ENCODE measurements at places on chromosomes 1 and 21.

- DNase-seq, result no peak
Measured at GRCh38 chr1:178503849-178504248, 7.1 kb upstream of the CLEC20A start.

GRCh38 chr1:33332357-33332789 lies 11.5 kb upstream of the A3GALT2 start:
- no peak for DNase-seq

DNA sequence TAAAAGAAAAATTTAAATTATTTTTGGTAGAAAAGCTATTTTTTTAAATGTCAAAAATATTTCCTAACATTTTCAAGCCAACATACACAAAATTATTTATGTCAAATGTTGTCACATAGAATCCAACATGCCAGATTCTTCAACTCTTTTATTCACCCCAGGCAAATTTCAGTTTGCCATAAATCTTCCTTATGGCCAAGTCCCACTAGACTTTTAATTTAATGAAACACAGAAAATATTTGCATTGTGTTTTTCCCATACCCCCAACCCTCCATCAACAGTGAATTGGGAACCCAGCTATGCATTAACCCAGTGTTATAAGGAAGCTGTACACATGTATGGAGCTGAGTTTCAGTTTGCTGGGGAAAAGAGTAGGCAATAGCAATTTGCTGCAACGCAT lies 41.4 kb downstream of the DUSP10 start:
- no peak for DNase-seq

GRCh38 chr1:225746361-225747179 lies 31.1 kb upstream of the SRP9 start:
- DNase-seq, result no peak

DNA sequence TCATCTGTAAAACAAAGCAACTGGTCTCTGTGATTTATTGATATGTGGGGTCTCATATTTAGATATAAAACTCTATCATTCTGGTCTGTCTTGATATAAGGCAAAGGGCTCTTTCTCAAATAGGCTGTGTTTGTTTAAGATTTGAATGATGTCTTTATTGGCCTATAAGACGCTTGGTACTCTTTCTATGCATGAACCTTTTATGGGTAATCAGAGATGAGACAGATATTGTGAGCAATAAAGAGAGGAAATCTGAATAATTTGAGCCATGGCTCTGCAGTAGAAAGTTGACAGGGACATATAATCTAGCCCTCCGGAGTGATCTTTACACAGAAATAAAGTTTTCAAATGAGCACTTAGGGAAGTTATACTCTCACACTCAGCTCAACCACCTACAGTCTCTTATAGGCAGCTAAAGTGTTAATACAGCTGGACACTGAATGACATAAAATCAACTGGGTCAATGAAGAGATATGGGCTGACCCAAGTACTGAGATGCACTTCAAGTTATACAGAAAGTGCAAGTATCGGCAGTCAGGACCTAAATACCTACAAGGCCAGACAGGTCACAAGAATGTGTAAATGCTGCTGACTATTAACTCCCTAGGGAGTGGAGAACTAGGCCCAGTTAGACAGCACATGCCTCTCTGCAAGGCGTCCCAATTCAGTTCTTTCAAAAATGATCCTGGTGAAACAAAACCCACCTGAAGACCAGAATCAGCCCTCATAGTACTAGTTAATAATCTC lies 111.0 kb downstream of the PTPN14 start:
- DNase-seq, result no peak

DNA sequence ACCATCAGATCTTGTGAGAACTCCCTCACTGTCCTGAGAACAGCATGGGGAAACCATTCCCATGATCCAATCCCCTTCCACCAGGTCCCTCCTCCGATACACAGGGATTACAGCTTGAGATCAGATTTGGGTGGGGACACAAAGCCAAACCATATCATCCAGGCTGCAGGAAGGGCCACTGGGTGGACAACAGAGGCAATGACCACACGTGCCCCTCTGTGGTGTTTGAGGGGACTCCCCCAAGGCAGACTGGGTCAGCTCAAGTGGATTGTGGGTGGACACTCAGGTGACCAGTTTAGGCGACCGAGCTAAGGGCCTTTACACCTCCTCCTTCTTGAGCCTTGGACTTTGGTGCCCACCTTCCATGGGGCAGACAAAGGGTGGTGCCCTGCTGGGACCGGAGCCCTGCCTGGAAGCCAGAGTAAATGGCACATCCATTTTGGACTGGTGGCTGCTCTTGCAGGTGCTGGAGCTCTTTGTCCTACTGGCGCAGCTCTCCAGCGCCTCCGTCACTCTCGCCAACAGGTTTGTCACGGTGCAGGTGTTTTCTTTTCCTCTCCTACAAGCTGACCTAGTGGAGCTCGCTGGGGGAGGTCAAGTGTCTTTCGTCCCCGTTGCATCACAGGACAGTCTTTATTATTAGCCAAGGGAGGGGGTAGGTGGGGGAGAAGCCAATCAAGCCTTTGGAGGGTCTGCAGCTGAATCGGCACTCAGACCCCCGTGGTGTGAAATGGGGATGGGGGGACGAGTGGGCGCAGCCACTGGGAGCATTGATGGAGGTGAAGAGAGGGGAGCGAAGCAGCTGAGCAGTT lies 37.6 kb downstream of the CRYAA start:
- DNase-seq, result no peak

DNA sequence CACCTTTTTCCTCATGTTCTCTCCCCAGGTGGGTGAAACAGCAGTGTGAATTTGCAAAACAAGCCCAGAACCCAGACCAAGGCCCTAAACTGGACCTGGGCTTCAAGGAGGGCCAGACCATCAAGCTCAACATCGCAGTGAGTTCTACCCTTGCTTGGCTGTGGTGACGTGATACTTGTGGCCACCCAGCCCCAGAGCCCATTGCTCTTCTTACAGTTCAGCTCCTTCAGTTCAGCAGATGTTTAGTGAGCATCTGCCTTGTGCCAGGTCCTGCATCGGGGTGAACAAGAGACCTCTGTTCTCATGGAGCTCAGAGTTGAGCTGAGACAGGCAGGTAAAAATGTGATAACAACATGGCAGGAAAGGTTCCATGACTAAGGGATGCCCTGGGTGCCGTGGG lies 8.5 kb downstream of the NECAP2 start:
- no peak for DNase-seq

DNA sequence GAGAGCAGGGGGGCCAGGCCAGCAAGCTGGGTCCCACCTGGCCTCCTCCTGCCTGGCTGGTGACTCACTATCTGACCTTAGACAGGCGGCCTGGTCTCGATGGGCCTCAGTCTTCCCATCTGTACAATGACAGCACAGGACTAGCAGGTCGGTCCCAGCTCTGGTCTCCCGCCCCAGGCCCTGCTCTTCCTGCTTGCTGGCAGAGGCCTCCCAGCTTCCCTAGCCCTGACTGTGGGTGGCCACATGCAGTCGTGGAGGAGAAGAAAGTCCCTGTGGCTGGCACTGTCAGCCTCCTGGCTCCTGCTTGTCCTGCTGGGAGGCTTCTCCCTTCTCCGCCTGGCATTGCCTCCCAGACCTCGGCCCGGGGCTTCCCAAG lies 817 bp downstream of the EXTL1 start:
- no peak for DNase-seq

DNA sequence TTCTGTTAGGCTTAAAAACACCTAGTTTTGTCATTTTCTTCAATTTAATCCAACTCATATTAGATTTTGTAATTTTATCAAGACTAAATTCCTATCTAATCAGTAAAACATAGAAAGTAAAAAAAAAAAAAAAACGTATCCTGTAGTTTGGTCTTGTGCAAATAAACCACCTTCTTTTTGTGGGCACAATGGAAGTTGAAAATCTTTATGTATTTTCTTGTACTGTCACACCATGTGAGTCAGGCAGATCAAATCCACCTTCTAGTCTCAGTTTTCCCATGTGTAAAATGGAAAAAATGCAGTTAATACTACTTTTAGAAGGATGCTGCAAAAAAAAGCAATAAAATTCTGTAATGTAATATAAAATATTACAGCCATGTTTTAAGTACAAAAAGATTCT lies 129.8 kb downstream of the CYYR1 start:
- no peak for DNase-seq

DNA sequence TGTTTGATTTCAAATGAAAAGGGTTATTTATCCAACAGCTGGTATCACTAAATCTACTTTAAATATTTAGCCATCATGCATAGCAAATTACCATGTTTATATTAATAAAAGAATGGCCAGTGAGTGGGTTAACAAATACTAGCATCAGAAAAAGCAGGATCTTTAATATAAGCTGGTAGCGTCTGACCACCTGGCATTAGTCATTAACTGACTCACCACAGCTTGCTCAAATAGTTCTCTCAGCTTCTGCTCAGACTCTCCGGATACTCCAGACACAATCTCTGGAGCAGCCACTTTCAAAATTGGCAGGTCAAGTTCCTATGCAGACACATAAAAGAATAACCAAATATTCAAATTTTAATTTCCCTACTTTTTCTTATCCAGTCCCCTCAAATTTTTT lies 29.6 kb downstream of the NVL start:
- DNase-seq, result no peak

DNA sequence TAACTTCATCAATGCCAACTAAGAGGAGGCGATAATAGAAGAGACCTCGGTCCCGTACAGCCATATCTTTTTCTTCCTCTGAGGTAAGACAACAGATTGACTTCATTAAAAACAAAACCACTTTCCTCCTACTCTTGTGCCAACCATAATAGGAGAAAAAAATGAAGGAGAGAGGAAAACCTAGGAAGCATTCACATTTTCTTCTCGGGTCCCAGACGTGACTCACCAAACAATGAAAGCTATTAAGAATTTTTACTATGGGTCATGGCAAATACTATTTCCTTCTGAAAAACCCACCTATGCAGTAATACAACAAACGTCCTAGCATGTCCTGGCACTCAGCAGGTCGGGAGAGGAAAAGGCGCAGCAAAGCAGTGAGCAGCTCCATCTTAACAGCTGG lies 8.6 kb upstream of the BCL2L15 start:
- DNase-seq, result no peak

DNA sequence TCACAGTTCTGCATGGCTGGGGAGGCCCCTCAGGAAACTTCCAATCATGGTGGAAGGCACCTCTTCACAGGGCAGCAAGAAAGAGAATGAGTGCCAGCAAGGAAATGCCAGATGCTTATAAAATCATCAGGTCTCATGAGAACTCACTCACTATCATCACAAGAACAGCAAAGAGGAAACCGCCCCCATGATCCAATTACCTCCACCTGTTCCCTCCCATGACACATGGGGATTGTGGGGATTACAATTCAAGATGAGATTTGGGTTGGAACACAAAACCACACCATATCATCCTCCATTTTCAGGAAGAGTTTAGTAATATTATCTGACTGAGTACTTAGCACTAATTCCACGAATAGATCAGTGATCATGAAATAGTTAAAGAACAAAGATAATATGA lies 244.2 kb downstream of the LMO4 start:
- DNase-seq, result no peak

DNA sequence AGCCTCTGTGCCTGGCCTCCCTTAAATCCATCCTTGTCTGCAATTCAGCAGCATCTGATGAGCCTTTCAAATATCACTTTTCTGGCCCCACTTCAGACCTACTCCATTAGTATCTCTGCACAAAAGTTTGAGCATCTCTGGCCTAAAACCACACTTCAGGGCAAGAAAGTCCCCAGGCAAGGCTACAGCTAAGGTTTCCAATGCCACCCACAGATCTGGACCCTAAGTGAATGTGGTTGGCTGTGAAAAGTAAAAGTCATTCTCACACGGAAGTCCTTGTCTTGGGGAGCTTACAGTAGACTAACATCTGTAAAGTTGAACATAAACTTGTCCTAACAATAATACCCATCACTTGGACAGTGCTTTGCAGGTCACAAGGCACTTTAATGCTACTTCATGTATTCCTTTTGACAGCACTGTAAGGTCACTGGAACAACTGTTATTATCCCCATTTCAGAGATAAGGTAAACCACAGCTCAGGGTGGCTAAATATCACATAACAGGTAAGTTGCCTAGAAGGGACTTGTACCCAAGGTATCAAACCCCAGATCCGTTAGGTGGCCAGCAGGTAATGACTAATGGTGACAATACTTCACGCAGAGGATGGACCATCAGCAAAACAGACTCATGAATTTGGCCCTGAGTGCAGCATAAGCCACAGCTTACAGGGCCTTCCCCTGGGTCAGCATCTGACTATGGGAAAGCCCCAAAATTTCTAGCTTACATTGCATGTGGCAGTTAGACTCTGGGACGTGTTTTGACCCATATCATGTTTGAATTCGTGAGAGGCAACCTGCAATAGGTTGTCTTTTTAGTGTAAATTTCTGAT lies 356.0 kb downstream of the HHAT start:
- DNase-seq, result no peak

DNA sequence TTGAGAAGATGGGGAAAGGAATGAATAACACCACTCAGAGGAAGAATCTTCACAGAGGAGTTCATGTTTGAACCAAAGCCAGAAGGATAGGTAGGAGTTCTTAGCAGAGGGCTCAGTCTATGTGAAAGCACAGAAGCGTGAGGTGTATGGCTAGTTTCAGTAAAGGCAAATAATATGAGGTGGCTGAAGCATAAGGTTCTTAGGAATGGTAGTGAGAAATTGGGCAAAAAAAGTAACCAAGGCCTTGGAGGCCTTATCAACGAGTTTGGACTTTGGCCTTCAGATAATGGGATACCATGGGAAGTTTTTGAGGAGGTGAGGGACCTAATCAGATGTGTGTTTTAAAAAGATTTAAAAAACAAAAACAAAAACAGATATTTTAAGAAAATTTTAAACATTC lies 47.1 kb downstream of the TCEANC2 start:
- DNase-seq, result no peak

DNA sequence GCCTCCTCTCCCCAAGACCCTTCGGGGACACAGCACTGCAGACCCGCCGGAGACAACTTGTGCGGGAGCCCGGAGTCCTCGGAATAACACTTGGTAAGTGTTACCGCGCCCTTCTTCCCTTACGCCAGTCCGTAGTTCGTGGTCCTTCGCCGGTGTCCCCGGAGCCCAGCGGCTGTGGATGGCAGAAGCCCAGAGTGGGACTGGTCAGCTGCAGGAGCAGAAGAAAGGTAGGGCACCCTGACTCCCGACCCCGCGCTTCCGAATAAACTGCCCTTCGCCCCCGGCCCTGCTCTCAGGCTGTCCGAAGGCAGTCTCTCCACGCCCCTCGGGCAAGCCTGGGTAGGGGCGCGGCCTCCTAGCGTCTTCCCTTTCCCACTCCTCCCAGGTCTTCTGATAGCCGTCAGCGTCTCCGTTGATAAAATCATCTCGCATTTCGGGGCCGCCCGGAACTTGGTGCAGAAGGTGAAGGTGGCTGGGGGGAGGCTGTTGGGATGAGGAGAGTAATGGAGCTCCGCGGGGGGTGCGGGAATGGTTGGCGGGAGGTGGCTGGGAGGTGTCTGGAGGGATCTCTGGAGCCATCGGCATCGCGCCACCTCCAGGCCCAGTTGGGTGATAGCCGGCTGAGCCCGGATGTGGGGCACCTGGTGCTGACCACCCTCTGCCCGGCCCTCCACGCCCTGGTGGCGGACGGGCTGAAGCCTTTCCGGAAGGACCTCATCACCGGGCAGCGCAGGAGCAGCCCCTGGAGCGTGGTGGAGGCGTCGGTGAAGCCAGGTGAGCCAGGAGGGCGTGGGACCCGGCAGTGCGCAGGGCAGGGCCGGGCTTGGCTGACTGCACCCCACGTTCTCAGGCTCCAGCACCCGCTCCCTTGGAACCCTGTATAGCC lies 4.3 kb downstream of the RUSC1 start:
- no peak for DNase-seq
